ENCODE measurements at places on chromosomes 12 and 14.

- DNase-seq, result no peak
Measured at GRCh38 chr12:109589691-109590245, 16.2 kb downstream of the MVK start.

DNA sequence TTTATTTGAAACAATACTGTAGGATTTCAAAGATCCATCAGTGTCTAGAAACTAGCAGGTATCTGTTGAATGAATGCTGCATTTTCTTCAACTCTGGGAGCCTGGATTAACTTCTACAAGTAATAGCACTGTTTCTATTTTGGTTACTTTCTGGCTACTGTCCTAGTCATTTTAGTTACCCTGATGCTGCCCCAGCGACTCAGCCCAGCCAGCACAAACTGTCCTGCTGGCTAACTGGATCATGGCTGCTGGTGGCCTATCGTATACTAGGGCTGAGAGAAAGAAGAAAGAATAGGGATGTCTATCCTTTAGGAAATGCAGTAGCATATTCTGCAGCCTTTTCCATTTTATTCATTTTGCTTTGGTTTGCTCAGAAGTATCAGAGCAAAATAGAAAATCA is 53.9 kb downstream of the NTN4 start:
- peak; percentile 3 for DNase-seq

DNA sequence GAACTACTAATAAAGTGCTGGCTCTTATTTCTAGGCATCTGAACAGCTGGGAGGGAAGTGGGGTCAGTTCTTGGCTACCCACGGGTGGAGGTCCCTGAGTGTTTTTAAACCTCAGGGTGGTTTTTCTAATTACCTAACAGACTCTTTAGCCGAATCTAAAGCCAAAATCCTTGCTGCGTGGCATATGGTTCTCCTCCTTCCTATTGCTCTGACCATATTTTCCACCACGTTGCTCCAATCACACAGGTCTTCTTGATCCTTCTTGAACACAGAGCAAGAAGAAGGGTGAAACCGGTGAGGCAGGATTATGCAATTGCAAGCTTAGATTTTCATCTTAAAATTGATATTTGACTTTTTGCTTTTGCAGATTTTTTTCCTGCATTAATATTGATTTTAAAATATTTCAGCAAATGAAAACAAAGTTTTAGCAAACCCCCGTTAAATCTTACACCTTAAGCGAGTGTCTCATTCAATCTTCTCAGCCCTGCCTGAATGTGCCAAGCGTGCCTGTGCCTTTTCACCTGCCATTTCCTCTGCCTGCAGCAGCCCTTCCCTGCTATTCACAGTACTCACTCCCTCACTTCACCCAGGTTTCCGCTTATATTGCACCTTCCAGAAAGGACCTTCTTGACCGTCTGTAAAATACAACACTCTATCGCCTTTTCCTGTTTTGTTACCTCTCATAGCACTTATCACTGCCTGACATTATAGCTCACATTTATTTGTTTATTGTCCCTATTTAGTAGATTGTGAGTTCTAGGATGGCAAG is 506.0 kb downstream of the DIO2 start:
- DNase-seq, result no peak

DNA sequence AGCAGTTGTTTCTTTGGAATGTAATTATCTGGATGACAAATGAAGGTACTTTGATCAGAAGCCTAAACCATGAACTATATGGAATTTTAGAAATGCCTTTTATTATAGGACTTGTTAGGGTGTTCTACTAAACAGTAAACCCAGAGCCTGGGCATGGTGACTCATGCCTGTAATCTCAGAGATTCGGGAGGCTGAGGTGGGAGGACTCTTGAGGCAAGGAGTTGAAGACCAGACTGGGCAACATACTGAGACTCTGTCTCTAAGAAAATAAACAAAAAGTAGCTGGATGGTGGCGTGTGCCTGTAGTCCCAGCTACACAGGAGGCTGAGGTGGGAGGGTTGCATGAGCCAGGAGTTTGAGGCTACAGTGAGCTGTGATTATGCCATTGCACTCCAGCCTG is 23.9 kb downstream of the PALS1 start:
- DNase-seq, result no peak

GRCh38 chr12:106037524-106038298 is 101.0 kb downstream of the NUAK1 start:
- DNase-seq, result no peak

GRCh38 chr14:103625356-103626095 is 3.5 kb upstream of the KLC1 start:
- no peak for DNase-seq

DNA sequence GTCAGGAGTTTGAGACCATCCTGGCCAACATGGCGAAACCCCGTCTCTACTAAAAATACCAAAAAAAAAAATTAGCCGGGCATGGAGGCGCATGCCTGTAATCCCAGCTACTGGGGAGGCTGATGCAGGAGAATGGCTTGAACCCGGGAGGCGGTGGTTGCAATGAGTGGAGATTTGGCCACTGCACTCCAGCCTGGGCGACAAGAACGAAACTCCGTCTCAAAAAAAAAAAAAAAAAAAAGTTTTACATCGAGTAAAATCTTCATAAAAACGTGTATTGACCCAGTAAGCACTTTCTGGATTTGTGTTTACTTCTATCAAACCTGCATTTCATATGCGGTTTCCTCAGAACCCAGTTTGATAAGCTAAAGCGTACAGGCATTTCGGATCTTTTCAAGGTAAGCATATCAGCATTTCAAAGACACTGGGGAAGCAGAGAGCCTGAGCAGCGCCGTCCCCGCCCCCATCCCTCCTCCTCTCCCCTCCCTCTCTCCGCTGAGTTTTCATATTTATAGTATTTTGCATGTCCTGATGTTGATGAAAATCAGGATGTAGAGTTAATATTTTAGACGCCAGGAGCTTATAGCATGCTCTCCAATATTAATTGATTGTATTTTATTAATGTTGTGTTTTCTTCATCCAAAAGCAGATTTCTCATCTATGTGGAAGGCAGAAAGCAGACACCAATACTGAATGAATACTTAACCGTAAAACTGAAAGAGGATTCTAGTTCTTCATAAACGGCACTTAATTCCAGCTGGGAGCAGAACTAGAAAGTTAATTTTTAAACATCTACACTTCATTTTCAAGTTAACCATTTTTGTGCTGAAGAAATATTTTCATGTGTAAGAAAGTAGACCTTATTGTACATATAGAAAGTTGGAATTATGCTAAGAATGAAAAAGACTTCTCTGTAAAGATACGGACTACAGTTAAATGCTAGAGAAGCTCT is 9.2 kb upstream of the HIP1R start:
- no peak for DNase-seq

DNA sequence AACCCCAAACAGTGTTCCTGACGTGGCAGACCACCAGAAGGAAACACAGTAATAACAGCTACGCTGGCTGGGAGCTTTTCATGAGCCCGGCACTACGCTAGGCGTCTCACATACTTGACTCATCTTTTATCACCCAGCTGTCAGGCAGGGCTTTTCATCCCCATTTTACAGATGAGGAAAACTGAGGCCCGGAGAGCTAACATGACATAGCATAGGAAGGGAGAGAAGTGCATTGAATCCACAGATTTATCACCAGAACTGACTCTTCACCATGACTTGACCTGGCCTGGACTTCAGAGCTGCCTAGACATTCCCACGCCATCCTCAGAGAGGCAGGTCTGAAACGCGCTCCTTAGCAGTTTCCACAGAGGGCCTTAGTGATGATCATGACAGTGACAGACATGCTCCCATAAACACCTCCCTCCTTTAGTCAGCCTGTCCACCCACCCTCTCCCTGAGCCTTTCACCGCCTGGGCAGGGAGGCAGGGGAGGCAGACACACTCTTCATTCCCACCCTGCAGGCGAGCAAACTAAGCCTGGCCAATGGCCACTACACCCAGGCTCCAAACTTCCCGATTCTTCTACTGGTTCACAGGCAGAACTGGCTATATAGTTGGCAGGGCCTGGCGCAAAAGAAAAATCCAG is 56.2 kb downstream of the RBM19 start:
- DNase-seq, result no peak

GRCh38 chr12:22329621-22330020 is 4.9 kb downstream of the ST8SIA1 start:
- DNase-seq, result no peak

DNA sequence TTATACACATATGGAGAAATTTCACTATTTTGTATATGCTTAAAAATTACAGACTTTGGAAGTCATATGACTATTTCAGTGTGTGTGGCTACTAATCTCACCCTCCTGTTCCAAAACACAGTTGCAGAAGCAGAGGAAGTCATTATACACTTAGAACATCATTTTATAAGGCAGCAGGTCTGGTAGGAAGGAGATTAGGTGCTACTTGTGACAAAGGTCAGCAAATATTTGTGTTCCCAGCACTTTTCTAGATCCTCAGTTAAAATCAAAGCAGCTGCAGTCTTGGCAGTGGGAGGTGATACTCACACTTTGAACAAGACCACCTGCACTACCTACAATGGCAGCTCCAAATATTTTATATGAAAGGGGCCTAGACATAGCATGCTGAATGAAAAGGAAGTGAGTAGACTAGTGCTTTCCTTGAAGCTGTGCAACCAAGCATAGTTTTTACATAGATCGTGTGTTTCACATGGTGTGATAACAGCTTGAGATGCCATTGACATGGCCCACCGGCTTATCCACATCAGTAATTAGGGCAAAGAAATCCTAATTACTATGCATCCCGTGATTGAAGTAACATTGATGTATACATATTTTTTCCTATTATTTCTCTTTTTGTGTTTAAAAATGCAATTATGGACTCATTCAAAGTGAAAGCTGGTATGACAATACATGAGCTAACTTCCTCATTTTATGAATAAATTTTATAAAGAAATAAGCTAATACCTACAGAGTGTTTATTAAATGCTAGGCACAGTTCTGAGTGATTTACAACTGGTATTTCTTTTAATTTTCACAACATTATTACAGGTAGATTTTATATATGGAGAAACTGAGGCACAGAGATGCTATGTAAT is 5.3 kb downstream of the GYS2 start:
- no peak for DNase-seq

DNA sequence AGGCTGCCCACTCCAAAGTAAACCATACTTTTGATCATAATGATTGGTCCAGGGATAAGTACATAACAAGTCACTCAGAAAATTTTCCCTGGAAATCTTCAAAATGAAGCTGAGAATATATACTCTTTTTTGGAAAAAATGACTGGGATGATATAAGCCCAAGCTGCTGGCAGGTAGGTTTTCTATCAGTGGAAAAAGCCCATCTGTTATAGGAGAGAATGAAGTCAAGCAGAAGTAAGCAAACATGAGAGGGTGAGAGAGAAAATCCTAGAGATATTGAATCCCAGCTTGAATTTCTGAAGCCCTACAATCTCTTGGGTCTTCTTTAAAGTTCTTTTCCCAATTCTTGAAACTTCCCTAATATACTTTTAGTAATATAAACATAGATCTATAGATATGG is 37.3 kb upstream of the ZDHHC17 start:
- DNase-seq, result no peak

GRCh38 chr12:11821386-11822080 is 172.1 kb downstream of the ETV6 start:
- no peak for DNase-seq

GRCh38 chr12:101491329-101491728 is 16.2 kb downstream of the SPIC start:
- DNase-seq, result no peak

DNA sequence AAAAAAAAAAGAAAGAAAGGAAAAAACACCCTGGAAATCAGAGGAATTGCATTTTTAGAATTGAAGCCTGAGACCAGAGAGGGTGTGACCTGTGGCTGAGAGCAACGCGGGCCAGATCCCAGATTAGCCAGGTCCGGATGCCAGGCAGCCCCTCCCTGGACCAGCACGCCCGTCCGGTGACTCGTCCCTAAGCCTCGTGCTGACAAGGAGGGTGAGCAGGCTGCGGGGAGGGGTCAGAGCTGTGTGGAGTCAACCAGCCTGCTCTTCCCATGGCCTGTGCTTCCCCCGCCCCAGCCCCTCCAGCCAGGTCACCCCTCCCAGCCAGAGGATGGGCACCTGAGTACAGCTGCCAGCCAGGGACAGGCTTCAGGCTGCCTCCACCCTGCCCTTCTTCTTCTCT is 4.2 kb upstream of the KLC1 start:
- DNase-seq, result no peak

DNA sequence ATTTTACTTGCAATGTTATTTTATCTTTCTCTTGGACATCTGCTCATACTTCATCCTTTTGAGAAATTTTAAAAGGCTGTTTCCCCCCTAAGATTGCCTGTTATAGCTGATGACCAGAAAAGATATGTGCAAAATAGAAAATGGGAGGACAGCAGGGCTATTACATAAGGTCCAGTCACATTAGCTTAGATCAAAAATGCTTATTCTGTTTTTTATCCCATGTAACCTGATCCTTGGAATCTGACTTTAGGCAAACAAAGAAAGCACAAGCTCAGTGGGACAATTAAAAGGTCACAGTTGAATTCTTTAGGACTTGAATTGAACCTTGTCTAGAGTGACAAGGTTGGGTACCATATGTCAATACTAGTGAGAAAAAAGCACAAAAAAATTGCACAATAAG is 65.1 kb upstream of the TRHDE start:
- DNase-seq, result no peak

- no peak for DNase-seq
Measured at GRCh38 chr12:119200601-119201000, 21.9 kb downstream of the HSPB8 start.

- no peak for DNase-seq
Measured at GRCh38 chr14:99275222-99275584, 3.2 kb upstream of the BCL11B start.

- no peak for DNase-seq
Measured at GRCh38 chr12:96185914-96186313, 8.3 kb upstream of the ELK3 start.

GRCh38 chr14:30748343-30748742 is 126.0 kb upstream of the COCH start:
- no peak for DNase-seq

DNA sequence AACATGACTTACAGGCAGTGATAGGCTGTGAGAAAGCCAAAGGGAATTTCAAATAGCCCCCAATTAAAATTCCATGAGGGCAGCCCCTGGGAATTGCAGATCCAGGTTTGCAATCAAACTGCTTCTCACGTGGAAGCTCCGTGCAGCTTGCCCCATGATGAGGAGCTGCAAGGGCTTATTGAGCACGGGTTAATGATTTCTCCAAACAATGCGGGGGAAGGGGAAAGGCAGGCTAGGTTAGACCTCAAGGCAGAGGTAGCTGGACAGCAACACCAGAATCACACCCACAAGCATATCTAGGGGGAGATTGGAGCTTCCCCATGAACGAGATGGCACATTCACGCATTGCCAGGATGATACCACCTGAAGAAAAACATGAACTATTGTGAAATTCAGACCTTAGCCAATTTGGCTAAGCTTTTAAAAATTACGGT is 5.0 kb upstream of the DUSP6 start:
- no peak for DNase-seq

DNA sequence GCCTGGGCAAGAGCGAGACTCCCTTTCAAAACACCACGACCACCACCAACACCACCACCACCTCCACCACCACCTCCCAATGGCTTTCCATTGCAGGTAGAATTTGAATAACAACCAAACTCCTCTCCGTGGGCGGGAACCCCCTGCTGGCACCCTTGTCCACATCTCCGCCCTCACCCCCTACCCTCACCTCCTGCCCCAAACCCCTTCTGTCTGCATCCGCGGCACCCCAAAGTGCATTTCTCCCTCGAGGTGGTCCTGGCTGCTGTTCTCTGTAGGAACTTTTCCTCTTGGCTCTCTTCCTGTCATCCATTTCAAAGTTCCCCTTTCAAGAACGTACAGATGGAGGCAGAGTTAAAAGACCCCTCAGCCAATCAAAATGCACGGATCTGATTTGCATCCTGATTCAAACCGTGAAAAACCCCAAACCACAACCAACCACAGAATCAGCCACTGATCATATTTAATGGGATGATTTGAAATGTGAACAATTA is 3.8 kb downstream of the SDSL start:
- no peak for DNase-seq

GRCh38 chr14:82067221-82067875 is 533.7 kb upstream of the SEL1L start:
- DNase-seq, result no peak

Data from Kasumi-1 (cell line).